ENCODE measurements at places on chromosomes 13 and 19.

DNA sequence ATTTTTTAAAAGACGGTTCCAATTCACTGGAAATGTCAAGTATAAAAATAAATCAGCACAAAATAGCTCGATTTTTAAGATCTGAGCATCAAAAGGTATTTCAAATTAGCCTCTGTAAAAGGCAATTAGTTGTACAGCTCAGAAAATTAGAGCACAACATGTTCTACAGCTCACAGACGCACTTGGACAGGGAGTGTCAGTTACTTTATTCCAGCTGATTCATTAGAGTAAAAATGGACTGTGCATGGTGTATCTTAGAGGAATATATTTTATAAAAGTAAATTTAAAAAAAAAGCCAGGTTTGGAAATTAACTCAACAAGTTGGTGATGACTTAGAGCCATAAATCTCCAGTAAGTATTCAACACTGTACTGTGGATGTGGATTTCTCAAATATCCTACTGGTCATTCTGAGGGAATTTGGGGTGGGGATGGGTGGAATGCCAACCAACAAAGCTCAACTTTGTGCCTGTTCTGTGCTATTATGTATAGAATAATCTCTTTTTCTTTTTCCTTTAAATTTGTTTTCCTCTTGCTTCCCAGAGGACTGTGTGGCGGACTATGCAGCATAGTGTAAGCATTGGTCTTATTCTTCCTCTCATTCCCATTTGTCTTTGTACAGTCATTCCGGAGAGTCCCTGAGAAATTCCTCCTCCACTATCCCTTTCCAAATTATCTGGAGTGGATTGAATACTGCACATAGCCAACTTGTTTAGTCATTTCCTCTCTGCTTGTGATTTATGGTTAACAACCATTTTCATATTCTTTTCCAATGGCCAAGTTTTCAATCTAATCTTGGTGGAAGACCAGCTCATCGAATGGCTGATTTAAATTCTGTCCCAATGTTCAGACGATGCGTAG, 169.3 kb downstream of the DCT start:
- no peak for DNase-seq

GRCh38 chr19:55270172-55270942, 9.6 kb downstream of the HSPBP1 start:
- no peak for DNase-seq

DNA sequence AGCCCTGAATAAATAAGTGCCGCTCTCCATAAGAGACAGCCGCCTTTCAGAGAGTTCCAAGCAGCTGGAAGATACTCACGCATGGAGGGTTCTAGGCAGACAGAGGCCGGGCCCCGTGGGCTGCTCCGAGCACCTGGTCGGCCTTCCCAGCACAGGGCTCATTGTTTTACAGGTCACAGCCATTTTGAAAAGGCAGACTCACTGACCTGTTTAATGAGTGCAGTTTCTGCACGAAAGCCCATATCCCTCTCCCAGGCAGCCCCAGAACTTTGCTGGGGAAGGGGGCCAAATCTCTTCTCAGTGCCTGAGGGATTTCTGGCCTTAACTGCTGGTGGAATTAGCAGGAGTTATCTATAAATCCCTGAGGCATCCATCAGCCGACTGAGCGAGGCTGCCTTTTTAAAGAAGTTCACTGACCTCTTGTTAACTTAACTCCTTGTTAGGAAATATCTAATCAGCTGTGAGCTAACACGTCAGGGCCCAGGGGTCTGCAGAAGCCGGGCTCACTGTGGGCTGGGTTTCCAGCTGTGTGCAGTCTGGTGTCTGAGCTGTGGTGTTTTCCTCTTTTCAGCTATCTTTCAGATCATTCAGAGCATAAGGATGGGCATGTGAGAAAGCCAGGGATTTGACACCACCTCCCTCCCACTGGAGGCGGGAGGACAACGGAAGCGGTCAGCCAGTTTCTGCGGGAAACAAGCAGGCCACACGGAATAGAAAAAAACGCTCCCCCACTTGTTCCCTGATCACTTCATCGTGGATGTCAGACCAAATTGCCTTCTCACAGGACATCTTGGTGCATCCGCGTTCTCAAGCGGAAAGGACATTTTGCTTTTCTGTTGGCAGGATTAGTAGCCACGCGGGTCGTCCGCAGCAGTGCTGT, 23.3 kb downstream of the SERP2 start:
- peak; percentile 78 for DNase-seq

DNA sequence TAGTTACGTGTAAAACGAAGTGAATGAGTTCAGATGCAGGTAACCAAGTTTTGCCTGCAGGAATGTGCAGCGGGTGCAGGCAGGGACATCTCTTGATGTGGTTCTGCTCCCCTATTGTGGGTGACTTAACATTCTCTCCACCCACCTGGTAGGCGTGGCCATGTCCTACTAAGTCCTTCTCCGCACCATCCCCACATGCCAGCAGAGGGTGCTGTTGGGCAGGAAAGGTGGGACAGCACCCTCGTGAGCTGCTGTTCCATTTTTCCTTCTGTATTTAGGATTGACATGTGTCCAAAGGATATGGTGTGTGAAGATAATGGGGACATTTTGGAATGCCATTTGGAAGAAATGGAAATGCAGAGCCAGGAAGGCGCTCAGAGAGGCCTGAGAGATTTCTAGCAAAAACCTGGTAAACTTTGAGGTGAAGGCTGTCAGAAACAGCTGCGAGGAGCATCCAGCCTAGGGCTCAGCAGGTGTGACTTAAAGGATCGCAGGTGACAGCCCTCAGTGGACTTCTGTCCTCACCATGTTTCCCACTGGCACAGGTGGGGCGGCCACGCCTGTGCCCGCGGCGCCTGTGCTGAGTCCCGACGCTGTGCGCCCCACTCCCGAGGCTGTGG, 26.2 kb upstream of the MCF2L start:
- peak; percentile 97 for DNase-seq

GRCh38 chr13:20711301-20712044, 8.0 kb downstream of the IL17D start:
- DNase-seq = no peak

GRCh38 chr13:78786459-78786858, 127.5 kb upstream of the OBI1 start:
- DNase-seq = no peak

- peak; percentile 44 for DNase-seq
Observed at GRCh38 chr19:512547-513365, 5.5 kb downstream of the TPGS1 start.

DNA sequence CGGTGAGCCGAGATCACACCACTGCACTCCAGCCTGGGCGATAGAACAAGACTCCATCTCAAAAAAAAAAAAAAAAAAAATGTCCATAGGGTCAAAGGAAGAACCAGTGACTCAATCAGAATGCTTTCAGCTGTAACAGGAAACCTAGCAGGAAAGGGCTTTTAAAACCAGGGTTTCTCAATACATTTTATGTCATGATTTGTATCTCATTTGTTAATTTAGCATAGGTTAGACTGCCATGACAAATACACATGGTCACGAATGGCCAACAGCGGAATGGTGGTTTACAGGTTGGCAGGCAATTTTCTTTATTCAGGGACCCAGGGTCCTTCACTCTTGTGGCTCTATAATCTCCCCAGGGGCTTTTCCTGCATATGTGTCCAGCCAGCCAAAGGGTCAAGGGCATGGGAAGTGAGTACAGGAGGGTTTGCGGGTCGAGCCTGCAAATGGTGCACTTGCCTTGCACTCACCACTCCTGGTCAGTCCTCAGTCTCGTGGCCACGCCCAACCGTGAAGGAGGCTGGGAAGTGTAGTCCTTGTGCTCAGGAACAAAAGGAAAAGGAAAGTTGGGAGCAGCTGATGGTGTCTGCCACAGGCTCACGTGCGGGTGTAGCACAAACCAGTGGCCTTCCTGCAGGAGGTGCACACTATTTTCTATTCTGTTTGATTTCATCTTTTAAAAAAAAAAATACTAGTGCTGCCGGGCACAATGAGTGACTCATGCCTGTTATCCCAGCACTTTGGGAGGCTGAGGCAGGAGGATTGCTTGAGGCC, 14.8 kb downstream of the DHX34 start:
- DNase-seq = no peak

- no peak for DNase-seq
Observed at GRCh38 chr13:76329004-76329403, 557.2 kb downstream of the KCTD12 start.

DNA sequence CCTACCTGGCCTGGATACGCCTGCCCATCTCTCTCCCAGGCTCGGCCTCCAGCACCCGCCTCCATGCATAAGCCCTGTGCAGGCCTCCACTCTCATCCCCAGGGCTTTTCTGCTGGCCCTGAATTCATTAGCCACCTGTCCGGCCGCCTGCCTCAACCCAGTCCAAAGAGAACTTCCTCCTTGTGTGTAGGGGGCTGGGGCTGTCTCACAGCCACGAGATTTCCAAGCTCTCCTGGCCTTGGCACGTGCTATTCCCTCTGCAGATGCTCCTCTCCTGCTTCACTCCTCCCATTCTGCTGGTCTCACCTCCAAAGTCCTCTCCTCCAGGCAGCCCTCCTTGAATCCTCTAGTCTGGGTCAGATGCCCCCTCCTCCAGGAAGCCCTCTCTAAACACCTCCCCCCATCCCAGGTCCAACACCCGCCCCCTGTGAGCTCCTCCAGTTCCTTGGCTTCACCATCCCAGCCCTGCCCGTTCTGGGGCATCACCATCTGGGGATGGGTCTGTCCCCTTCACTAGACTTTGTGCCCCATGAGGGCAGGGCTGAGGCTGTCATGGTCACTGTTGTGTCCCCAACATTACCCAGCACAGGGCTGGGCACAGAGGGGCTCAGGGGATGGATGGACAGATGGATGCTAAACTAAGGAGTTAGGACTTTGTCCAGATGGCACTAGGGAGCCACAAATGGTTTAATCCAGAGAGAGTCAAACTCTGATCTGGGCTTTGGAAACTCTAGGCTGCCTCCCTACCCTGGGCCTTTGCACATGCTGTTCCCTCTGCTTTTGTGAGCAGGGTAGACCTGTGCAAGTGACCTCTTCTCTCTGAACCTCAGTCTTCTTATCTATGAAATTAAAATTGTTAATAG, 14.8 kb downstream of the MEIS3 start:
- DNase-seq = no peak

- DNase-seq = no peak
Observed at GRCh38 chr19:46409191-46409590, 4.2 kb downstream of the CCDC8 start.

GRCh38 chr13:96982672-96983071, 11.6 kb downstream of the OXGR1 start:
- DNase-seq = no peak

DNA sequence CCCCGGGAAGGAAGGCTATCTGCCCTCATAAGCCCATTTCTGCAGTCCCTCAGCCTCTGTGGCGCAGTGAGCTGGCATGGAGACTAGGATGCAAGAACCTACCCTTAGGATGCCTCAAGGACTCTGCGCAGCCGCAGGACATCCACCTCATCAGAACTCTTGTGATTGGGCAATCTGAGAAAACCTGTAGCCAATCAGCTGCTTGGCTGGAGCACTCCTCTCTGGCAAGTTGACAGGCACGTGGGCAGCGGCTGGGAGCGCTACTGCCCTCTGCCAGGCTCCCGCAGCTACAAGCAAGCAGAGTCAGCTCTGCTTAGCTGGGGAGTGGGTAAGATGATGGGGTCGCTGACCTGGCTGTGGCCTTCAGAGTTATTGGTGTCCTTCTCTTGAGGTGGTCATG, 1.5 kb upstream of the ECSIT start:
- peak; percentile 74 for DNase-seq

GRCh38 chr13:30234619-30235162, 72.7 kb downstream of the KATNAL1 start:
- no peak for DNase-seq

DNA sequence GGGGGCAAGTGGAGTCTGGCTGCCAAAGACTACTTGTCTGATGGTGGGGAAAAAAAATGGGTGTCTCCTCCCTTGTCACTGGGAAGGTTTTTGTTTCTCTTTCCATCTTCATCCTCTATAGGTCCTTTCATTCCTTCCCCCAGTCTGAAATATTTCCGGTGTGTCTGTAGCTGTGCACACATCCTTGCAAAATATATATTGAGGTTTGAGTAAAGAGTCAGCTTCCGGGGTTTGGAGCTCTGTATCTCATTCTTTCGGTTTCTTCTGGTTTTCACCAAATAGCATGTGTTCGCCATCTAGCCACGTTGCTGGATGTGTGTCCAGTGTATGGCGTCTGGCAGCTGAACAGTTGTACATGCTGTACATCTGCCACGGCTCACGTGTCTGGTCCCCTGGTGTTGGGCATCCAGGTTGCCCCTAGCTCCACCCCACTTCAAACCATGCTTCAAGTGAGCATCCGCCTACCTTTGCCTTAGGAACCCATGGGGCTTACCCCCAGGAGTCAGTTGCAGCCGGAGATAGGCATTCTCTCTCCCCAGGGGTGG, 142.2 kb downstream of the SIPA1L3 start:
- no peak for DNase-seq

- no peak for DNase-seq
Observed at GRCh38 chr19:6248844-6249243, 30.9 kb downstream of the MLLT1 start.

DNA sequence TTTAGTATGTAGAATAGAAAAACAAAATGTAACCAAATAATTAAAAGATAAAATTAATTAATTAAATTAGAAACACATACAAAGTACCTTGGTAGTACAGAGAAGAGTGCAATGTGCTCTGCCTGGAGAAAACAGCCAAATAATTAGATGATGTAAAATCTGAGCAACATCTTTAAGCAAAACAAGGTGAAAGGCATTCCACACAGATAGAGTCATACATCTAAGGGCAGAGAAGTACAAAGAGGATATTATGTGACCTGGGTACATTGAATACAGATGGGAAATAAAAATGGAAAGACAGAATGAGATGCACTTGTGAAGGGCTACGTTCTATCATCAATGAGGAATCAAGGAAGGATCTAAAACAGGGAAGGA, 25.2 kb upstream of the FNDC3A start:
- no peak for DNase-seq

- no peak for DNase-seq
Observed at GRCh38 chr13:112241288-112241687, 134.9 kb upstream of the SPACA7 start.

GRCh38 chr19:42185277-42185676, 32.2 kb downstream of the DEDD2 start:
- DNase-seq = no peak

DNA sequence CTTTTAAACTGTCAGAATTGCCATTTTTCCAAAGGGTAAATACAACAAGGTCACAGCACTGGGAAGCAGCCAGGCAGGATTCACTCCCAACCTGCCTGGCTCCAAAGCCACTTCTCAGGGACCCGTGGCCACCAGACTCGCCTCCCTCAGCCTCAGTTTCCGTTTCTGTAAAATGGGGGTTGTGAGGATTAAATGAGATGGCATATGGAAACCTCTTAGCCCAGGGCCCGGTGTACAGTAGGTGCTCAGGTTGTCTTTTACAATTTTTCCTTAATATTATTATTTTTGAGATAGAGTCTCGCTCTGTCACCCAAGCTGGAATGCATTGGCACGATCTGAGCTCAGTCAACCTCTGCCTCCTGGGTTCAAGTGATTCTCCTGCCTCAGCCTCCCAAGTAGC, 10.1 kb downstream of the YJU2 start:
- no peak for DNase-seq

DNA sequence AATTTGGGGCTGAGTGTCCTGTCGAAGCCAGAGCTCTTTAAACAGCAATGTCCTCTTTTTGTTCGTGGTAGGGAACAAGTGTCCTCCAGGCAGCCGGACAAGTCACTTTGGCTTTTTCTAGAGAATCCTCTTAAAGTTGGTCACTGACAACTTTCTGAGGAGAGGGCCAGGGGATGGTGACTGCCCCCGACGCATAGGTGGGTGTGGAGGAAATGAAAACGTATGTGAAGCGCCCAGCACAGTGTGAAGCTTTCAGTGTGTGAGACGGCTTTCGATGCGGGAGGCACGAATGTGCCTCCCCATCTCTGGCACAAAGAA, 45.8 kb upstream of the ZNF536 start:
- no peak for DNase-seq

- DNase-seq = no peak
Observed at GRCh38 chr13:37481011-37481884, 117.3 kb downstream of the POSTN start.

Data from right hindlimb (tissue), 1 donor.